ENCODE measurements at places on chromosomes 6 and 20.

DNA sequence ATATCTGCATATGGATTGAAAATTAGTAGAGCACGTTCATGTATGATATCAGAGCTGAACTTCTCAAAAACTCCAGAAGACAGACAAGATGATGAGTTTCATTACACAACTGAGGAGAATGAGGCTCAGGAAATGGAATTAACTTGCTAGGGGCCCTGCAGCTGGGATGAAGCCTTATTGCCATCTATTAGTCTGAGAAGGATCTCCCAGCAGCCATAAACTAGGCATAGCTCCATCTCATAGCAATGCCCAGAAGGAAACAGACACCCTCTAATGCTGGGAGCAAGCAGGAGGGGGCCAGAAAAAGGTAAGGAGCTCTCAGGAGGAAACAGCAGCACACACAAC is 18.0 kb downstream of the TFEB start:
- no peak for DNase-seq

DNA sequence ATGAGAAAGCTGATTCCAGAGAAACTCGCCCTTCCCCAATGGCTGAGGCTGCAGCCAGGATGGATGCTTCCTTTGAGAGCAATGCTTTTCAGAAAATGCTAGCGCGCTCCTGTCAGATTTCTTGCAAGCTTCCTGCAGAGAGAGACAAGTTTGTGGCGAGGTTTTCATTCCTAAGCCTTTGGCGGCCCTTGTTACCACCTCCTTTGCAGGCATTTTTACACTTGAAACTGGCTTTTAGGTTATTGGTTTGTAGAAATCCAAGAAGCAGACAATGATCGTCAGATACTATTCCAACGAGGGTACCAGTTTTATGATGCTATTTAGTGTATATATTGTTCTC is 1.1 kb downstream of the FNDC1 start:
- DNase-seq = no peak

GRCh38 chr6:30683980-30684338 is 2.5 kb downstream of the PPP1R18 start:
- DNase-seq = peak; percentile 59

DNA sequence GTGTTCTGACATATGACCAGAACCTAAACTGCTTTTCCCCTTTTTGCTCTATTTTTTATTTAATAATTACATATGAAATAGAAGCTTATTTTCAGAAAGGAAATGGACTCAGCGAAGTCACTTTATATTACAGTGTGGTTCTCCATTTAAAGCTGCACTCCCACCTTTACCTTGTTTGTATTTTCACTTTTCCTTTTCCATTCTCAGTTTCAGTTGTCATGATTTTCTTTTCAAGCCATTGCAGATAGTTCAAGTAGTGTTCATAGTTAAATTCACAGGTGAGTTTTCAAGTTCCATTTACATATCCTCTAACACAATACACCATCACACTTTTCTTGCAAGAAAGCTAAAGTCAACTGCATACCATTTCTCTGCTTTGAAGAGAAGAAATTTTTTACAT is 400.2 kb downstream of the HACE1 start:
- DNase-seq = no peak

DNA sequence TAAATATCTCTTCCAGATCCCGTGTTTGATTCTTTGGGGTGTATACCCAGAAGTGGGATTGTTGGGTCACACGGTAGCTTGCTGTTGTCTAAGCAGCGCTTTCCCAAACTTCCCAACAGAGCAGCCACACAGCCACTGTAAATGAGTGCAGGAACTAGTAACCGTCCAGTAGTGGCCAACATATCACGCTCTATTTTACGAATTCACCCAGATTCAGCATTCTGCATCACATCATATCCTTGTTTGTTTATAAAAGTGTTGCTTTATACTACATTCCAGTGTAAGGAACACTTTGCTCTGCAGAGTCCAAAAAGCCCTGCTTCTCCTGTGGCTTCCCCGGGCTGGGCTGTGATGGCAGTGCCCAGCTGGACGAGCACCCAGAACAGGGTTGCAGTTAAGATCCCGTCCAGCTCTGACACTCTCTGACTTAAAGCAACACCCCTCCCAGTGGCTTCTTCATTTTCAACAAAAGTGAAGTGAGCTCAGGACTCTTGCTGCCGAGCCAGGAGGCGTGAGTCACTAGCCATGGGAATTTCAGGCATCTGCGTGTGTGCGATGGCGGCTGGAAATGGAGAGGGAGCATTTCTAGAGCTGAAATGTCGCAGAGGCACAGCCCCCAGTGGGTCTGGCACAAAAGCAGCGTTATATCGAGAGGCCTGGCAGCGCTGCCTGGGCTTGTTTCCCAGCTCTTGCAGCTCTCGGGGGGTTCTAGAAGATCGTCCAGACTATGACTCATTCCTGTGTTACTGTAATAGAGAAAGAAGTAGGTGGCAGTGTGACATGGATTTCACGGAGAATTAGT is 216.3 kb upstream of the ECI2 start:
- no peak for DNase-seq

- DNase-seq = no peak
Observed at GRCh38 chr6:145809785-145810184, 4.8 kb downstream of the FBXO30 start.

DNA sequence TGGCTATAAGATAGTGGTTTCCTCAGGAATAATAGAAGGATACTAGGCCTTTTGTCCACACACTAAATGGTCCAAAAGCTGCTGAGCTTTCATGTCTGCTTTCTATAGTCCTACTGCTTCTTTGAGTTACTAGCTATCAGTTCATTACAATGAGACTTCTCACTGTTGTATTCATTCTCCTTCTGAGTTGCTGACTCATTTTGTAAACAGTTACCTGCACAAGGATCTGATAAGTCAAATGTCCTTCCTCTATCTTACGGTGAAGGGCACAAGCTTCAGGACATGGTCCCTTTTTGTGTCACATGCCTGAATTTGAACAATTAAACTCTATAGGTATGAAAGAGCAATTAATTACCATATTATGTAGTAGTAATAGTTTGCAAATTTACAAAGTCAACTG is 90.5 kb downstream of the MAN1A1 start:
- peak; percentile 38 for DNase-seq

DNA sequence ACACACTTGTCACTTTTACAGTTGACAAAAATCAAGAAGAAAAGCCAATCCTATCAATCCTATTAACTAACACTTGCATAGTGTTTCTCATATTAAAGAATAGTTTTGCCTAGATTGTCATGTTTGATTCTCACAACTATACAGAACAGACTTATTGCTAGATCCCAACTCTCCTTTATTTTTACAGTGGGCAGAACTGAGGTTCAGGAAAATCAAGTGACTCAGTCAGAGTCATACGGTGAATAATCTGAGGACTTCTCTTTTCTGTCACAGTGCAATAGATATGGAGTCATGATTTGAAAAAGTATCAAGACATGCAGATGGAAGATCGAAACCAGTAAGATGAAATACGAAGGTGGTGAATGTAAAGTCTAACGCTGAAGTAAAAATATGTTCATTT is 195.1 kb upstream of the CITED2 start:
- peak; percentile 64 for DNase-seq

GRCh38 chr6:24721461-24722215 is 2.7 kb upstream of the C6orf62 start:
- no peak for DNase-seq

- no peak for DNase-seq
Observed at GRCh38 chr20:61094581-61094980, 157.5 kb upstream of the CDH4 start.

DNA sequence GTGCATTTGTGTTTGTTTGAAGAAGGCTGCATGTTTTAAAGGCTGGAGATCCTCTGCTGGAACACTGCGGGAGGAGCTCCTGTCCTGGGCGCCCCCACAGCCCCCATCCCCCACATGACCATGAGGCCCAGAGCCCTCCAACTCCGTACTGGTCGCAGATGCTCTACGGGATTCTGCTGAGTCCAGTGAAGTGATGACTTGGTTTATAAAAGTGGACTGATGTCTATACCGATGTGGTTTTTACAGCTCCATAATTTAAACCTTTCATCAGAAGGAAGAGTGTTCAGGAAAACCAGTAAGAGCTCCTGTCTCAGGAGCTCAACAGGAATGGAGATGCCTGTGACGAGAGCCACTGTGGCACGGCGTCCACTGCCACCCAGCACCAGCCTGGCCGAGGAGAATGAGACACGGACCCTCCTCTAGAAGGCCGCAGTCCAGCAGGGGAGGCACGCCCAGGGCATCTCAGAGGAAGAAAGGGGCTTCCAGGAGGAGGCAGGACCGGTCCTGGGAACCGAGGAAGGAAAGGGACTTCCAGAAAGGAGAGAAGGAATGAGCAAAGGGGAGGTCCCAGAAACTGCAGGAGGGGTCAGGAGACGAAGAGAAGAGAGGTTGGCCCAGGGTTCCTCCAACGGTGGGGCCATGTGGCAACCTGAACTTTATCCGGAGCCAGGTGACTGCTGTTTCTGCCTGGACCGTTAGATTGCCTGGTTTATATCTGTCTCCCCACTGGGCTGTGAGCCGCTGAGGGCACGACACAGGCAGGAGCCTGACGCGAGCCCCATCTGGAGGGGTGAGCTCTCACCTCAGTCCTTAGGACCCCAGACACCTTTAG is 26.9 kb downstream of the BFSP1 start:
- DNase-seq = no peak

DNA sequence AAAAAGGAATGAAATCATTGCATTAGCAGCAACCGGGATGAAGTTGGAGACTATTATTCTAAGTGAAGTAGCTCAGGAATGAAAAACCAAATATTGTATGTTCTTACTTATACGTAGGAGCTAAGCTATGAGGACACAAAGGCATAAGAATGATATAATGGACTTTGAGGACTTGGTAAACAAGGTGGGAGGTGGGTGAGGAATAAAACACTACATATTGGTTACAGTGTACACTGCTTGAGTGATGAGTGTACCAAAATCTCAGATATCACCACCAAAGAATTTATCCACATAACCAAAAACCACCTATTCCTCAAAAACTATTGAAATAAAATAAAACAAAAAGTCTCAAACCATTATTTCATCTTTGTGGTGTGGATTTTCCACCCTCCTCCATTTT is 593.5 kb downstream of the TENT5A start:
- no peak for DNase-seq

- no peak for DNase-seq
Observed at GRCh38 chr20:46199198-46199597, 81.1 kb downstream of the CD40 start.

- DNase-seq = no peak
Observed at GRCh38 chr20:50535162-50535561, 25.0 kb downstream of the PTPN1 start.

DNA sequence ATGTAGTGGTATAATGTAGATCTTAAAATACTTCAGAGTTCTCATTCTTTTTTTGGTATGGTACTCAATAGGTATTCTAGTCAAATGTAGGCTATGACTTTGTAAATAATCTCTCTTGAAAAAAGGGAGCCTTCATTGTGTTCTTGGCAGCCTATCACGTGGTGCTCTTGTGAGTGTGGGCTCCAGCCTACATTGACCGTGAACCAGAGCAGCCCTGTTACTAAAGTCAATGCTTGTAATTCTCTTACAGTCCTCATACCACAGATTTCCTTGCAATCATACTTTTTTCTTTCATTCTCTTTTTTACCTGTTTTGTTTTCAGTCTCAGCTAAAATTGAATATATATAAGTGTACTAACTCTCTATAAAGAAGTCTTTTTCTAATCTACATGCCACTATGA is 31.1 kb downstream of the ARID1B start:
- peak; percentile 56 for DNase-seq

DNA sequence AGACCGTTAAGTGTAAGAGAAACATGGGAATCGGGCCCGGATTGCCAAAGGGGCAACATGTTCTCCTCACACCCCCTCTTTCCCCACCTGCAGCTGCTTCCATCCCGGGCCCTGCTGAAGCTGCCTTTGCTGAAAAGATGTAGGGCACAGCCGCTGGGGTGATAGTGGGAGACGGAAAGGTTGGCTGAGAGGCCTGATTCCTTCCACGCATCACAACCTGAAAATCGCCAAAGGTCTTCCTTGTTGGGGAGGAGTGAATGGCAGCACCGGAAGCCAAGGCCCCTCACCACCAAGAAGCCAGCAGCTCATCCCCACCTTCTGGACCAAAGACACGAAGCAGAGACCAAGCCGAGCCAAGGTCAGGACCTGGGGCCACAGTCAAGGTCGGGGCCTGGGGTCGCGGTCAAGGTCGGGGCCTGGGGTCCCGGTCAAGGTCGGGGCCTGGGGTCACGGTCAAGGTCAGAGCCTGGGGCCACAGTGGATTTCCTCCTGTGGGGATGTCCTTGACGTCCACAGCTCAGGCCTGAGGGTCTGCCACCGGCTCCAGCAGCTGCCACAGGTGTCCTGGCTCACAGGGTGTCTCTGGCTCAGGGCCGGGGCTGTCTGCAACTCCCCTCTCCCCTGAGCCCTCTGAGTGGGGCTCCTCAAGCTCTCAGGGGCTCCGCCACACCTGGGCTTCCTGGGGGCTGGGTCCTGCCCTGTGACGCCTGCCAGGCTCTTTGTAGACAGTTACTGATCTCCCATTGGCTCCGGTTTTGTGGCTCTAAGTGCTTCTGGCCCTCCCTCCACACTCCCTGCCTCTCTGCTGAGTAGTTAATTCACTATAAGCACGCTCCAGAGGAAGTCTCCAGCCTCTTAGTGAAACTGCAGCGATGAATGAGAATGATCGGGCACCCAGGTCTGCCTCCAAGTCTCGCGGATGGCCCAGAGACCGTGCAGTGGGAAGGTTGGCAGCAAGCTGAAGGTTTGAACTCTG is 5.5 kb upstream of the CHRNA4 start:
- DNase-seq = no peak

DNA sequence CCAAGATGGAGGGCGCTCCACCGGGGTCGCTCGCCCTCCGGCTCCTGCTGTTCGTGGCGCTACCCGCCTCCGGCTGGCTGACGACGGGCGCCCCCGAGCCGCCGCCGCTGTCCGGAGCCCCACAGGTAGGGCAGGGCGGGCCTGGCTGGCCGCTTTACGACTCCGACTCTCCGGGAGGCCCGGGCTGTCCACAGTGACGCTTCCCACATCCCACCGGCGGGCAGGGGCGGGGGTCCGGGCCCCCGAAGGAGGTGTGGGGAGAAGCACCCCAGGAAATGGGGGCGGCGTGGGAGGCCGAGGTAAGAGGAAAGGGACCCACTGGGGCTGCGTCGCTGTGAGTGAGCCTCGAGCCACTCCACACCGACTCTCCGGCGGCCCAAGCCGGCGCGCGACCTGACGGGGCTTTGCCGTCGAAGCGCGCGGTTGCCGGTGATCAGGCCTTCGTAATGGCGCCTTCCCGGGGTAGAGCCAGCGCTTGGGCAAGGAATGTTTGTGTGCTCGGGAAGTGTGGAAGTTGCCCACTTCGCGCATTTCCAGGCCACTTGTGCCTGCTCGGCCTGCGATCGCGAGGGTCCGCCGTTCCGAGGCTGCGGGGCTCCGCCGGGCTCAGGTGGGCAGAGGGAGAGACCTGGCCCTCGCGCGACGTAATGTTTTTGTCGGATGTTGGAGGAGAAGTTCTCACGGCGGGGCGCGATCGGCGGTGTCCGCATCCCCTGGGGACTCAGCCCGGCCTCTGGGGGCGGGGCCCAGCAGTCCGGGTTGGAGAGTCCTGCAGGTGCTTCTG is 427 bp downstream of the GINM1 start:
- DNase-seq = peak; percentile 76

GRCh38 chr6:151441390-151442166 is 10.3 kb downstream of the RMND1 start:
- no peak for DNase-seq

DNA sequence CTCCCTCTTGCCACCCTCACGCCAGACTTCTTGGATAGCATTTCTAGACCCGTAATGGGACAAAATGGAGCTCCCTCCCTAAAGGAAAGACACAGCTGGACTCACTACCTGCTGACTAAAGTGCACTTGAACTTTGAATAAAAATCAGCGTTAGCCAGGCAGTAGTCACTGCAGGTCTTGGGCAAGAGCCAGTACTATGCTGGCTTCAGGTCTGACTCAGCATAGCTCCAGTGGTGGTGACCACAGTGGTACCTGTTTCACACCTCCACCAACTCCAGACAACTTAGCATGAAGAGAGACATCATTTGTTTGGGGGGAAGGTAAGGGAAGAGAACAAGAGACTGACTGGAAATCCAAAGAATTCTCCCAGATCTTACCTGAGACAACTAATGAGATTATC is 906.8 kb downstream of the GRIK2 start:
- DNase-seq = no peak

Data from OCI-M1 (cell line).